ENCODE measurements at places on chromosomes 16 and 17.

DNA sequence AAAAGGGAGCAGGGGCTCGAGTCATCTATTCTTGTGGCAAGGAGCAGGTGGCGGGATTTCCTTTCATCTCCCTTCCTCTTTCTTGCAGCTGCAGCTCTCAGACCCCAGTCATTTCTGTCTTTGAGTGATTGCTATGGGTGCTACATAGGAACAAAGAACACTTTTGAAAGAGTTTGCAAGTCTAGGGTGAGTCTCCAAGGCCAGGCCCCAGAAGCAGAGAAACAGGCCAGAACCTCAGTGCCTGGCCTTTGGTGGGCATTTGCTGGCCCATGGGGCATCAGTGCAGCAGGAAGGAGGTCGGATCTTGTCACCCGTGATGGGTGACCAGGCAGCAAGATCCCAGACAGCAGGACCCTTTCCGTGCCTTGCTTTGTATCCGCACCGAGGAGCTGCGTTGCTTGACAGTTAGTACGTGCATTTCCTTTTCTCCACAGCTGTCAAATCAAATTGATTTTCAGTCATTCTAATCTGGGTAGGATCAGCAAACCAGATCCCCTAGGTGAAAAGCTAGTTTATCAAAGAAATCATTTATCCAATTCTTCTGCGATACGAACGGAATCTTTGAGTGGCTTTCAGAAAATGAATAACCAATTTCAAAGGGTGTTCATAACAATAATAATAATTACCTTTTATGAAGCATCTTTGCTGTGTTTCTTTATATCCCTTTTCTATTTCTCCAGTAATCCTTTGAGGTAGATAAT, 244.6 kb upstream of the MAF start:
- no peak for DNase-seq

GRCh38 chr17:78180083-78180482, 6.8 kb downstream of the TK1 start:
- no peak for DNase-seq

GRCh38 chr16:50505714-50506542, 42.3 kb upstream of the NKD1 start:
- DNase-seq: no peak

GRCh38 chr16:15701975-15702970, 52.2 kb downstream of the NDE1 start:
- no peak for DNase-seq

DNA sequence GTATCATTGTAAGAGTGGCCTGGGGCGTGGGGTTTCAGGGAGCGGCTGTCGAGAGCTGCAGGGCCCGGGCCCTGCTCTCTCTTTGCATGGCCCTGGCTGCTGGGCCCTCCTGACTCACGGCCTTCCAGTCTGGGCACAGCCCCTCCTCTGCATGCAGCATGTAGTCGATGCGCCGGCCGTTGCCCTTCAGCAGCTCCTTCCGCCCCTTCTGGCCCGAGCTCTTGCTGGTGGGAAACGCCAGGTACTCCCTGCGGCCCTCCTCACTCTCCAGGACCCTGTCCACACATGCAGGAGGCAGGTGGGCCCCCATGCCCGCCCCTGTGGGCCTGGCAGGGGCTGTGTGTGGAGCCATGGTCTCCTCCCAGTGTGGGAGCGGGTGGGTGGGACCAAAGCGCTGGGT, 50.7 kb downstream of the PRMT7 start:
- DNase-seq: no peak

- DNase-seq: no peak
These were observed 7.4 kb downstream of the PRKCB start for GRCh38 chr16:23843143-23843542.

DNA sequence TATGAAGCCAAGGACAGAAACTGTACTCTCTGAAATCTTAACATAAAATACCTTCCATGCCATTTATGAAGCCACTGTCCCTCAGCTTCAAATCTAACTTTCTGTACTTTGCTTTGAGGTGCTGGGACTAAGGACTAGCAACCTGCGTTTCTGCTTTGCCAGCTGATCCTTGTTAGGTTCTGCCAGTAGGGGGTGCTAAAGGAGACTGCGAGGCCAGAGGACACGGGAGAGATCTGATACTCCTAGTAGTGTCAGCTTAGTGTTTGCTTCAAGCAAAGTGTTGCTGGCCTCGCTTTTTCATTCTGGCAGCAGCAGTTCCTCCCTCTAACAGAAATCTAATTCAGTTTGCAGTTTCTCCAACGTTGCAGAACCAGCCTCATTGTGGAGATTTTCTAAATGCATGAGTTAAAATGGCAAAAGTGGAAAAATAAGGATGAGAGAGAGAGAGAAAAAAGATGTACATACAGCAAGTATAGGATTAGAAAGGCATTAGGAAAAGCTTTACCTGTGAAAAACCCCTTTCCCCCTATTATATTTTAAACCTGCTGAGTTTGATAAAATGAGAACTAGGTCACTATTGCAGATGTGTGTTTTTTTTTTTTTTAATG, 297.5 kb downstream of the CA10 start:
- no peak for DNase-seq

DNA sequence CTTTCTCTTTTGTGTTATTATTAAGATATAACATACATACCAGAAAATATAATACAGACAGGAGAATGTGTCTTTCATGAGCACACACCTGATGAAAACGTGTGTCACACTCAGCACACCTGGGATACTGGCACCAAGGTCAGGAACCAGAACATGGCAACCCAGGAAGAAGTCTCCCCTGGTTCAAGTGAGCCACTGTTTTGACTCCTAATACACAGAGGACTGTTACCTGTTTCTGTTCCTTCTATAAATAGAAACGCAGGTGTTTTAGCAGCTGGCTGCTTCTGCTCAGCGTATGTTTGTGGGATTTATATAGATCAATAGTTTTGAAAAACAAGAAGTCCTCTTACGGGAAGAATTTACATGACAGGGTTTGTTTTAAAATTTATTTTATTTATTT, 3.5 kb downstream of the SEC14L1 start:
- DNase-seq: no peak
